ENCODE measurements at places on chromosomes 6 and 20.
A peak's percentile ranks its signal among the peaks of the same experiment; 100 is the strongest.

DNA sequence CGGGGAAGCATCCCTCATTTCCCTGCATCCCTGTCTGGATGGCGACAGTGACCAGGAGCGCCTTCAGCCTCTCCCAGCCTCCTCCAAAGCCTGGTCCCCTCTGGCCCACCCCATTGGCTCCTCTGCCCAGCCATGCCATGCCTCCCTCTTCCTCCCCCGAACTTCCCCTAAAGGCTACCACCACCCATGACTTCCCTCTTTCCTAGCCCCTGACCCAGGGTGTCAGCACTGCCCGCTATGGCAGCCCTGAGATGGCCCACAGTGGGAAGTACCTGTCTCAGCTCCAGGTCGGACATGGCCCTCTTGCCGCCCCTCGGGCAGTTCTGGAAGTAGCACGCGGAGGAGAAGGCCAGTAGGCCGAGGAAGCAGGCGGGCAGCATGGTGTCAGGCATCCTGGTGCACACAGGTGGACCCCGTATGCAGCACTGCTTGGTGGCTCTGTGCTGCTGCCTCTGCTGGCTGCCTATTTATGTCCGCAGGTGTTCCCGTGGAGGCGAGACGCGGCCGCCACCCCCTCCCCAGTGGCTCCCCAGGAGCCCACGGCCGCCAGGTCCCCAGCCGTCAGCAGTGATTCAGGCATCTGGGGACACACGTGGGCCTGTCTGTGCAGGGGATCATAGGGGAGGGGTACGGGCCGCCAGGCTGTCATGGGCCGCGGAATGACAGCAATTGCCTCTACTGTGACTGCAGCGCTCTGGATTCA, at the start of gene AVP:
AVP (minus strand) TSS at position 442 of the 703 bp plus-strand sequence; CDS start at position 392, 50 bp downstream.
- no peak for DNase-seq

GRCh38 chr20:63895202-63895951, 451 bp downstream of the DNAJC5 start:
- DNase-seq = no peak

- DNase-seq = peak; percentile 10
These were observed 97.6 kb downstream of the SLC22A23 start for GRCh38 chr6:3359101-3359752.

GRCh38 chr6:113627480-113627879, 229.7 kb upstream of the MARCKS start:
- no peak for DNase-seq

- no peak for DNase-seq
These were observed 850.0 kb downstream of the DHX35 start for GRCh38 chr20:39812116-39812515.

DNA sequence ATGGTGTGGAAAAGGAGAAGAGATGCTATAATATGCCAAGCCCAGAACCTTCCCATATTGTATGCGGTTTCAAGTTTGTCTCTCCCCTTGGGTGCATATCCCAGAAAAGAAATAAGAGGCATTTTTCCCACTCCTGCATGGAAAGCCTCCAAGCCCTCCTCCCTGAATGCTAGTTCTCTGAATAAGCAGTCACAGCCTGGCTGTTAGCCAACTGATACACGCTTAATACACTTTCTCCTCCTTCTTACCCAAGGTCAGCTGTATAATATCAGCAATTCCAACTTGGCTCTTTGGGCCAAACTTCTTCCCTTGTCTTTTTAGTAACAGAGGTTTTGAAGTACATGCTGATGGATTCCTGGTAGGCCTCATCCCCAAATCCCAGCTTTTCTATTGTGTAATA, 440.1 kb downstream of the EPHA7 start:
- DNase-seq = no peak

DNA sequence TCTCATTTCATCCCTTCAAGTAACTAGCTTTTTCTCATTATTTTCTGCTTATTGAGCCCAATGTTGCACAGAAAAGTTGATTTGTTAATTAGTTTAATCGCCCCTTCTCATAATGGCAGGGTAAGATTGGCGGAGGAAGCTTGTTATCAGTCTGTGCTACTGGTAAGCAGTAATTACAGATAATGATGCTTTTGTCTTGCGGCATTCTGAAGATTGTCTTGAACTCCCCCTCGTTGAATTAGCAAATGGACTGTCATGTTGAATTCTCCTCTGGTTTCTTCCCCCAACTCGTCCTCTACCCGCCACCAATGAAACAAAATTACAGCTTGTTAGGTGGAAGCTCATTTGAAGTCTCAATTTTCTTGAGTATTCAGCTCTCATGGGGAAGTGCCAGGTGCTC, 39.4 kb downstream of the PRDM13 start:
- no peak for DNase-seq

- no peak for DNase-seq
These were observed 78.3 kb downstream of the ATG5 start for GRCh38 chr6:106247293-106247692.

DNA sequence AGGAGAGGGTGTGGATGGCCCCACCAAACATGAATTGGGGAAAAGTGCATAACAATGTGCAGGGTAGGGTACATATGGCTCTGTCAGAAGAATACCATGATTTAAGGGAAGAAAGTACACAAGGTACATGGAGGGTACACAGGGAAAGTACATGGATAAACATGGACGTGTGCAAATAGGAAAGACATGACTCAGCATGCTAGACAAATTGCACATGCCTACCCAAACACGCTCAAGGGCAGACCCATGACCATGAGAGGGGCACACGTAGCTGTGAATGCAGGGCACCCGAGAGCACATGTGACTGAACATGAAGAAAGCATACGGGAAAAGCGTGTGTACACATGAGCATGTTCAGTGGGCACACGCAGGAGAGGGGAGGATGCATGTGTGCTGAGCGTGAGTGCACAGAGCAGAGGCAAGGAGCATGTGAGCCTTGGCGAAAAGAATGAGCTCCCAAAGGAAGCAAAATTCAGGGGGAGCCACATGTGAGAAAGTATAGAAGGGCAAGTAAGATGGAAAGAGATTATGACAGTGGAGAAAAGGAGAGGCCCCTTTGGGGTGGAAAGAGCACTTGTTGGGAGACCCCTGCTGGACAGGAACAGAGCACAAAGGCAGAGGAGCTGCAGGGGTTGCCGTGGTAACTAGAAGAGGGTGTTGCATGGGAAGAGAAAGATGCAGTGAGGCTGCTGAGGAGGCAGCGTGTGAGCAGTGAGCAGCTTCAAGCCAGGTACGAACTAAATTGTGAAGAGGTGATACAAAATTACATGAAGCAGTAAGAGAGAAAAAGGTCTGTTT, 17.8 kb downstream of the OR2H2 start:
- DNase-seq = no peak

GRCh38 chr6:109653264-109653663, 37.7 kb downstream of the AK9 start:
- no peak for DNase-seq

- DNase-seq = no peak
These were observed 36.0 kb downstream of the REV3L start for GRCh38 chr6:111447051-111447450.

DNA sequence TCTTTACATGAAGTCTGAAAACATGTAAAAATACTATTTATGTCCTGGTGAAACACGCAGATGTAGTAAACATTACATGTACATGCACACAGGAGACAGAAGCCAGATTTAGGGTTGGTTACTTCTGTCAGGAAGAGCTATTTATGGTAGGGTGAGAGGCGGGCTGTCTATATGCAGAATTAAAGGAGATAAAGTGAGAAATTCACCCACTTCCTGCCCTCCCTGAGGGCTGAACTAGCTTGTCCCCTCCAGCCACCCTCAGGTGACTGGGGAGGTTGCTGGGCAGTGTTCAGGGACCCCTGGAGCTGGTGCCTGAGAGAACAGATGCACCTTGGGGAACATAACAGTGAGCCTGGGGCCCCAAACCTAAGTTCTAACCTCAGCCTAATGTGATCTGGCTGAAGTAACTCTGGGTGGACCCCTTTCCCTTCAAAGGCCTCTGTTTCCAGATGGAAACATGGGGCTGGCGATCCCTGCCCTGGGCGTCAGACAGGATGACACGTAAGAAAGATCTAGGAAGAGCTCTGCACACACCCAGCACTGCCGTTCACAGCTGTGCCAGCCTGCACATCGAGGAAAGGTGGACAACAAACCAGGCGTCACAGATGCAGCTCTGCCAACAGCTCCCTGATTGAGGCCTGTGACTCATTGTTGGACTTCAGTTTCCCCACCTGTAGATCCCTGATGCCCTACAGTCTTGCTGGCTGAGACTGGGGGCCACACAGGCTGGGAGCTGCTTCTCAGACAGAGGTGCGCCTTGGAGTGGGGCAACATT, 1.3 kb downstream of the PI16 start:
- no peak for DNase-seq
